ENCODE measurements at places on chromosomes 13 and 19. TPM values are rescaled to one million over a fixed set of nuclear protein-coding genes. Genes with fewer than 3 reads are reported as not detected.

DNA sequence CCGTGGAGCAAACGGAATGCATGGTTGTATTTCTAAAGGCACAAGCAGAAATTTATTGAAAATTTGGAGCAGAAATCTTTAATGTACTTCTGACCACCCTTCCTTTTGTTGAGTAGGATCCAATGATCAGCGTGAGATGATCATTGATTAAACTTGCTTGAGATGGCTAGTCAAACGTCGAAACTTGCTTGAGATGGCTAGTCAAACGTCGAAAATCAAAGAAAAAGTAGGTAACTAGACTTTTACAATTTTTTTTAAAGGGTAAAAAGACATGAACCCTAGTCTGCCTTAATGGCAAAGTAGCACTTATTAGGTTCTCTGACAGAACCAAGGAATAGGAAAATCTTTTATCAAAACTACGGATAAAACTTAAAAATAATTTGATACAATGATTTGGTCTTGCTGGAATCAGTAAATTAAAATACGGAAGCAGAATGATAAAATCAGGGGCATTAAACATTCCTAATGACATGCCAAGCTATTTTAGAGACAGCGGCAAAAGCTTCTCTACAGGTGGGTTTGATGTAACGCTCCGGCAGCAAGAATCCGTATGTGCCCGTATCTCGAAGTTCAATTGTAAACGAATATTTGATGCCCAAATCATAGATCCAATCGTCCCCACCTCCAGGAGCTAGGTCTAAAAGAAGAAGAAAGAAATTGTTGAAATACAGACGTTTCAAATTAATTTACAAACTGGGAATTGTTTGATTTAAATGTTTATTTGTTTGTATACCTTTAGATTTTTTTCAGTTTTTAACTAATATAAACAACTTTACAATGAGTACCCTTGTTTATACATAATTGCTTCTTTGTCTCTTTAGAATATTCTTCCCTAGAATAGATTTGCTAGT lies 841 bp upstream of the ZC3H13 start:
- H3K4me1 ChIP-seq = peaks cover 39% of the 10 kb centered on the region
- no peak for DNase-seq
- H3K4me3 ChIP-seq = peak overlapping the region; percentile 92
- peaks cover 7% of the 10 kb centered on the region for H3K36me3 ChIP-seq
- peak overlapping the region; percentile 89 for H3K27ac ChIP-seq
- peaks cover 15% of the 10 kb centered on the region for H3K27me3 ChIP-seq

DNA sequence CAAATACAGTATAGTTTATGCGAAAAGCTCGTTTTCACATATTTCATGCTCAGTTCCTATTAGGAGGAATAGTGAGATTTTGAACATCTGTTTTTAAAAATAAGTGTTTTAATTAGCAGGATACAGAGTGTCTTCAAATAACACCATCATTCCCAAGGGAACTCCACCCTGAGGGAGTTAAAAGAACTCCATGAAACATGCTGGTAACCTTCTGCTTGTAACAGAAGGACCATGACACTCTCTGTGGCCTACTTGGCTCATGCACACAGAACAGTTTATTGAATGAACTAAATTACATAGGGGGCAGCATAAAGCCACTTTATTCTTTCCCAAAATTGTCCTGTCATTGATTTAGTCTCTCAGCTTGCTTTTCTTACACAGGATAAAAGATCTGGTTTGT lies 809.5 kb upstream of the SLITRK6 start:
- no peak for DNase-seq
- no peaks in the 10 kb centered on the region for H3K4me1 ChIP-seq
- no peaks in the 10 kb centered on the region for H3K36me3 ChIP-seq
- H3K27ac ChIP-seq = no peak overlapping the region

GRCh38 chr13:110714797-110715394 lies 1.4 kb downstream of the ING1 start:
- peak; percentile 65 for DNase-seq
- peaks cover 32% of the 10 kb centered on the region for H3K4me1 ChIP-seq
- H3K27ac ChIP-seq = peak overlapping the region; percentile 93
- H3K36me3 ChIP-seq = peaks cover 19% of the 10 kb centered on the region
- H3K27me3 ChIP-seq = no peaks in the 10 kb centered on the region
- peak overlapping the region; percentile 89 for H3K4me3 ChIP-seq

- peaks cover 42% of the 10 kb centered on the region for H3K36me3 ChIP-seq
- no peaks in the 10 kb centered on the region for H3K4me1 ChIP-seq
- no peak overlapping the region for H3K27ac ChIP-seq
- no peak for DNase-seq
- H3K27me3 ChIP-seq = no peaks in the 10 kb centered on the region
These were observed 23.1 kb downstream of the MAU2 start for GRCh38 chr19:19343762-19344161.

- DNase-seq = no peak
- H3K27ac ChIP-seq = no peak overlapping the region
- H3K27me3 ChIP-seq = no peaks in the 10 kb centered on the region
- H3K4me3 ChIP-seq = no peak overlapping the region
These were observed 166.2 kb downstream of the ZIC5 start for GRCh38 chr13:99805361-99805760.

DNA sequence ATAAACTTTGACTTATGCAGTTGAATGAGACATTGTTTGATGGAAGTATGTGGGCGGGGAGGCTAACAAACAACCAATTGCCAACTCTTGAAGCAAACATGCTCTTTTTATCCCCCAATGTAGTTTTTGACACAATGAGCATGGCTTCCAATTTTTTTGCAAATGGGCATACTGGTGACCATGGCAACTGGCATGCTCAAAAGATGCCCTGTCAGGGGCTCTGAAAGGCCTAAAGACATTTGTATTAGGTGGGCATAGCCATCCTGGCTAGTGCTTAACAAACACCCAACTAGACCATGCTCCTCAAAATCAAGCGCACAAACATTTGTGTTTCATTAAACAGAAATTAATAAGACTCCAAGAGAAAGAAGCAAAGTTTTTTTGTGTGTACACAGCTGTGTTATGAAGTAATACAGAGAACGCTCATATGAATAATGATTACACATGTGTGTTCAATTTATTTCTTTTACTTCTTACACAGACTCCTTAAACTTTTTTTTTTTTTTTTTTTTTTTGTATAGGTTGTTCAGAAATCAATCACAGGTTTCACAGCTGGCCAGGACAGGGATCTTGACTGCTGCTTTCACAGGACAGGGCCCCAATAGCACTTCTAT lies 95.6 kb downstream of the DLEU7 start:
- no peak overlapping the region for H3K4me3 ChIP-seq
- H3K4me1 ChIP-seq = no peaks in the 10 kb centered on the region
- DNase-seq = no peak
- no peak overlapping the region for H3K27ac ChIP-seq

GRCh38 chr13:61136093-61136492 lies 279.6 kb downstream of the PCDH20 start:
- DNase-seq = no peak
- H3K4me3 ChIP-seq = no peak overlapping the region
- H3K27ac ChIP-seq = no peak overlapping the region
- no peaks in the 10 kb centered on the region for H3K27me3 ChIP-seq
- no peaks in the 10 kb centered on the region for H3K4me1 ChIP-seq

DNA sequence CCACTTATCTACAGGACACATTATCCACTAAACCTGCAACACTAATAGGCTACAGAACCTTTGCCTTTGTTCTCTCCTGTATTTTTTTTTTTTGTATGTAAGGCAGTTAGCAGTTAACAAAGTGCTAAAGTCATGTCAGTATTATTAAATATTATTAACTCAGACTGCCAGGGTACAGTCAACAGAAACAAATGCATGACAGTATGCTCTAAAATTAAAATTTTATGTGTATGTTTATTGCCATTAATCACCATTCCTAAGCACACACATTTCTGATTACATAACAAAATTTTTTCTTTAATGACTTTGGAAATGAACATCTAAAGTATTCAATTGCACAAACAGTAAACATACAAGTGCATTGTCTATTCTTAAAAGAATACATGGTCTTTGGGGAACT lies 41.7 kb downstream of the XPO4 start:
- no peak for DNase-seq
- no peak overlapping the region for H3K4me3 ChIP-seq
- H3K27me3 ChIP-seq = no peaks in the 10 kb centered on the region
- H3K27ac ChIP-seq = peak overlapping the region; percentile 7
- peaks cover 2% of the 10 kb centered on the region for H3K4me1 ChIP-seq

GRCh38 chr13:110042253-110042950 lies 256.0 kb upstream of the IRS2 start:
- no peak overlapping the region for H3K27ac ChIP-seq
- no peaks in the 10 kb centered on the region for H3K36me3 ChIP-seq
- no peaks in the 10 kb centered on the region for H3K27me3 ChIP-seq
- no peaks in the 10 kb centered on the region for H3K4me1 ChIP-seq
- H3K4me3 ChIP-seq = no peak overlapping the region

- H3K27me3 ChIP-seq = peaks cover 5% of the 10 kb centered on the region
- no peaks in the 10 kb centered on the region for H3K36me3 ChIP-seq
- H3K4me3 ChIP-seq = no peak overlapping the region
- H3K27ac ChIP-seq = no peak overlapping the region
These were observed 21.6 kb upstream of the CCL25 start for GRCh38 chr19:8030960-8031359.

- no peaks in the 10 kb centered on the region for H3K27me3 ChIP-seq
- peaks cover 37% of the 10 kb centered on the region for H3K36me3 ChIP-seq
- H3K4me1 ChIP-seq = no peaks in the 10 kb centered on the region
- no peak overlapping the region for H3K27ac ChIP-seq
These were observed 8.3 kb downstream of the FAM98C start for GRCh38 chr19:38411041-38411712.

GRCh38 chr13:44410328-44410859 lies 36.8 kb downstream of the SERP2 start:
- peaks cover 6% of the 10 kb centered on the region for H3K27me3 ChIP-seq
- no peak overlapping the region for H3K27ac ChIP-seq
- no peaks in the 10 kb centered on the region for H3K36me3 ChIP-seq
- no peaks in the 10 kb centered on the region for H3K4me1 ChIP-seq

- H3K4me1 ChIP-seq = no peaks in the 10 kb centered on the region
- H3K27me3 ChIP-seq = no peaks in the 10 kb centered on the region
- no peaks in the 10 kb centered on the region for H3K36me3 ChIP-seq
- H3K27ac ChIP-seq = no peak overlapping the region
- no peak overlapping the region for H3K4me3 ChIP-seq
These were observed 15.2 kb upstream of the SUPT20H start for GRCh38 chr13:37074703-37075102.

DNA sequence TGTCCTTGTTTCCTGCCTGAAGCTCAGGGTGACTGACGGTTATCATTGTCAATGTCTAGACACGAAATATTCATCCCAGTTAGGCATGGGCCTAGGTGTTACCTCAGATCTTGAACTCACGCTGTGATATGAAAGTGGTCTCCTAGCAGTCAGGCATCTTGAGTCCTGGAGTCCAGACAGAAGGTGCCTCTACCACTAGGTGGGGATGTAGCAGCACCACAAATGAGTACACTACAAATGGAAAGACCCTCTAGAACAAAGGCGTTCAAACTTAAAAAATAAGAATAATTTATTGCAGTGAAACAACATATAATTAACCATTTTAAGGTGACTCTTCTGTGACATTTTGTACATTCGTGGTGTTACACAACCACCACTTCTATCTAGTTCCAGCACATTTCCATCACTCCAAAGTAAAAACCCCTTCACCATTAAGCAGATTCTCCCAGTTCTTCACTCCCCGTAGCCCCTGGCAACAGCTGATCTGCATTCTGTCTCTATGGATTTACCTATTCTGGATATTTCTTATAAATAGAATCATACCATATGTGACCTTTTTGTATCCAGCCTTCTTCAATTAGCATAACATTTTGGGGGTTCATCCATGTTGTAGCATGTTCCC lies 11.9 kb upstream of the FRY start:
- no peaks in the 10 kb centered on the region for H3K4me1 ChIP-seq
- no peak overlapping the region for H3K4me3 ChIP-seq
- H3K27ac ChIP-seq = no peak overlapping the region
- no peak for DNase-seq
- H3K36me3 ChIP-seq = no peaks in the 10 kb centered on the region

- H3K4me1 ChIP-seq = peaks cover 68% of the 10 kb centered on the region
- peaks cover 31% of the 10 kb centered on the region for H3K36me3 ChIP-seq
- H3K27me3 ChIP-seq = no peaks in the 10 kb centered on the region
- peak within 1 kb of the TSS; percentile 95 for H3K27ac ChIP-seq
These were observed at the start of gene CARD8 for GRCh38 chr19:48255376-48256303. Gene CARD8, minus strand, starts transcription at chr19:48255912. Its CDS starts 14,892 bp downstream, at chr19:48241020.

- DNase-seq = peak; percentile 53
- H3K4me3 ChIP-seq = no peak overlapping the region
- no peak overlapping the region for H3K27ac ChIP-seq
- H3K27me3 ChIP-seq = peaks cover 6% of the 10 kb centered on the region
These were observed 46.3 kb downstream of the CCNE1 start for GRCh38 chr19:29858000-29858596.

GRCh38 chr13:66794340-66795031 lies 435.6 kb downstream of the PCDH9 start:
- no peak overlapping the region for H3K27ac ChIP-seq
- no peaks in the 10 kb centered on the region for H3K4me1 ChIP-seq
- no peaks in the 10 kb centered on the region for H3K36me3 ChIP-seq
- no peak overlapping the region for H3K4me3 ChIP-seq
- no peak for DNase-seq

DNA sequence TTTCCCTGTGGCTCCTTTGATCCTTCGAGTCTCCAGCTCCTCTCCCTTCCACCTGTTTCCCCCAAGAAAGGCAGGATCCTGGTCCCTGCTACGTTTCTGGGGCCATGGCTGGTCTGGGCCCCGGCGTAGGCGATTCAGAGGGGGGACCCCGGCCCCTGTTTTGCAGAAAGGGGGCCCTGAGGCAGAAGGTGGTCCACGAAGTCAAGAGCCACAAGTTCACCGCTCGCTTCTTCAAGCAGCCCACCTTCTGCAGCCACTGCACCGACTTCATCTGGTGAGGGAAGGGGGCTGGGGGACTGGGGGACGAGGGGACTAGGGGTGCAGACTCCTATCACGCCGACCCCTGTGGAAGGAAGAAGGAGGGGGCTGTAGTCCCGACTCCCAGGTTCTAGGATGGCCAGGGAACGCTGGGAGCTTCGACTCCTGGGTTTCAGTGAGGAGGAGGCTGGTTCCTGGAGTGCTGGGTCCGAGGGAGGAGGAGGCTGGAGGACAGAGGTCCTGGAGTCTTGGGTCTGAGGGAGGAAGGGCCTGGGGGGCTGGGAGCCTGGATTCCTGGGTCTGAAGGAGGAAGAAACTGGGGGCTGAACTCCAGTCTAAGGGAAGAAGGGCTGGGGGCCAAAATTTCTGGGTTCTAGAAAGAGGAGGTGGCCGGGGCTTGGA lies 524 bp downstream of the PRKCG start:
- H3K27ac ChIP-seq = no peak overlapping the region
- H3K4me3 ChIP-seq = no peak overlapping the region
- peaks cover 19% of the 10 kb centered on the region for H3K4me1 ChIP-seq
- DNase-seq = no peak
- peaks cover 31% of the 10 kb centered on the region for H3K27me3 ChIP-seq
- H3K36me3 ChIP-seq = peaks cover 3% of the 10 kb centered on the region

GRCh38 chr13:81639984-81640582 lies 1299.2 kb upstream of the SPRY2 start:
- H3K27ac ChIP-seq = no peak overlapping the region
- H3K36me3 ChIP-seq = no peaks in the 10 kb centered on the region
- no peaks in the 10 kb centered on the region for H3K27me3 ChIP-seq
- H3K4me1 ChIP-seq = no peaks in the 10 kb centered on the region

CIC gene
- 88.8 TPM for total RNA-seq

CD33 gene
- total RNA-seq = 23.7 TPM

TTC9B gene
- not detected for total RNA-seq

SMAD9 gene
- not detected for total RNA-seq

TMEM190 gene
- total RNA-seq = not detected

NPAS1 gene
- total RNA-seq = 0.48 TPM

DENND1C gene
- 101 TPM for total RNA-seq

TPM4 gene
- 592 TPM for total RNA-seq

VSTM2B gene
- not detected for total RNA-seq

LILRA1 gene
- not detected for total RNA-seq

PSG5 gene
- total RNA-seq = not detected

IGSF23 gene
- total RNA-seq = not detected

PSG7 gene
- not detected for total RNA-seq

IRGC gene
- not detected for total RNA-seq

NOSIP gene
- 163 TPM for total RNA-seq

KLK14 gene
- 0.20 TPM for total RNA-seq

CUL4A gene
- 67.2 TPM for total RNA-seq

TYROBP gene
- total RNA-seq = 0.58 TPM

Measured in activated CD4-positive, alpha-beta memory T cell treated with anti-CD3 and anti-CD28 coated beads, Interleukin-2, amount 10 ng/mL, durations not matched to agents 7 days and 5 days (primary cell).